Hematopoietic multipotent progenitor cell (in vitro differentiated cells): ENCODE measurements at places on chromosomes 13 and 19.
A peak's percentile ranks its signal among the peaks of the same experiment; 100 is the strongest.

GRCh38 chr13:92806215-92806614 is 420.4 kb upstream of the GPC6 start:
- DNase-seq = no peak

GRCh38 chr19:18846862-18847548 is 15.2 kb downstream of the UPF1 start:
- no peak for DNase-seq

DNA sequence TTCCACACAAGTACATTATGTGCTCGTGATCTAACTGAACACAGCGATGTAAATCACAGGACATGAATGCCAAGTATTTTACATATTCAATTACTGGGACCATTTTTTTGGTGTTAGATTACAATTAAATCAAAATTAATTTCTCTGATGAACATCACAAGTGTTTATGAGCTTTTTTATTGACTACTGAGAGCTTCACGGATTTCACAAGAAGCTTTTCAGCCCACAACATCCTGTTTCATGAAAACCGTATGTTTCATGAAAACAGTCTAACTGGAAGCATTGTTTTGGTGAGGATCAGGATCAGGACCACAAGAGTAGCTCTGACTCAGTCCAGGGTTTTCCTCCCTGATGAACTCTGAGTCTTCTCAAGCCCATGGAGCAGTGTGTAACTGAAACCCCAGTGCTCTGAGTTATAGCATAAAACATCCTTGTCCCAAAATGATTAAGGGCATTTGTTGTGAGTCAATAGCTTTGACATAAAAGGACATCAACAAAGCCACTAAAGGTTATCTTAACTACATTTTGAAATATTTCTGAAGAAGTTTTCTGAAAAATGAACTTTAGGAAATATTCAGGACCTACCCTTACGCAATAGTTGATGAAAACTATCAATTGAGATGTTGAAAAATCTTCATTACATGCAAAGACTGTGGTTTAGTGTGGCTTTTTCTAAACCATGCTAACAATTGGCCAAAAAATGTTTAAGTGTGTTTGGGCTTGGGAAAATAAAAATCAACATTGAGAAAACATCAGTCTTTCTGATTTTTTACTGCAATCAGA is 49.3 kb downstream of the UFM1 start:
- DNase-seq = peak; percentile 52

DNA sequence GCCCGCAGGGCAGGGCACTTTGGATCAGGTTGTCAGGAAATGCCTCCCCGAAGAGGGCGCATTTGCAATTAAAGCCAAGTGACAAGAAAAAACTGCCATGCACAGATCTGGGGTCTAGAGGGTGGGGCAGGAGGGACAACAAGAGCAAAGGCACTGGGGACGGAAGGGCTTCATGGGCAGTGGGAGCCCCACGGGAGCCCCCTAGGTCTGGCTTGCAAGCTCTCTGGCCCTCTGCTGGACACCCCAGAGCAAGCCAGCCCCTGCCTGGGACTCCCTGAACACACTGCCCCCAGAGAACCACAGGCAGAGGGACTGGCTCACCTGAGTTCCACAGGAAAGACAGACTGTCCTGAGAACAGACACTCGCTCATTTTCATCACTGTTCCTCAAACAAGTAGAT is 30.2 kb upstream of the C19orf12 start:
- DNase-seq = no peak
